SK-N-MC (cell line): ENCODE measurements at places on chromosomes 3 and 15.

DNA sequence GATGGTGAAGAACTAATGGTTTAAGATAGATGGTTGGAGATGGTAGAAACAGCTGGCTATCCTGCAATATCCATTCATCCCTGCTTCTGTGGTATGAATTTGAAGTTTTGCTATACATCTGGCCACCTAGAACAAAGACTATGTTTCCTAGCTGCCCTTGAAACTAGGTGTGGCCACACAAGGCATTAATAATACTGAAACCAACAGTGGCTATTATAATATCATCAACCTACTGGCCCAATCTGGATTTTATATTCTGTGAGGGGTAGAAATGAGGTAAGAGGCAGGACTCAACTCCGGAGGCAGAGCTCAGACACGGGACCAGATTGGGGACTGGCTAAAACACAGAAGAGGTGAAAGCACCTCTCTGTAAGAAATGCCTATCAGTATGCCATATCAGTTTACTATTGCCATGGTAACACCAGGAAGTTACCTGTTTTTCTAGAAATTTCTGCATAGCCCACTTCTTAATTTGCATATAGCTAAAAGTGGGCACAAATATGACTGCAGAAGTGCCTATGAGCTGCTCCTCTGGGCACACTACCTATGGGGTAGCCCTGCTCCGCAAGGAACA lies 8.4 kb downstream of the IFT80 start:
- DNase-seq: no peak

DNA sequence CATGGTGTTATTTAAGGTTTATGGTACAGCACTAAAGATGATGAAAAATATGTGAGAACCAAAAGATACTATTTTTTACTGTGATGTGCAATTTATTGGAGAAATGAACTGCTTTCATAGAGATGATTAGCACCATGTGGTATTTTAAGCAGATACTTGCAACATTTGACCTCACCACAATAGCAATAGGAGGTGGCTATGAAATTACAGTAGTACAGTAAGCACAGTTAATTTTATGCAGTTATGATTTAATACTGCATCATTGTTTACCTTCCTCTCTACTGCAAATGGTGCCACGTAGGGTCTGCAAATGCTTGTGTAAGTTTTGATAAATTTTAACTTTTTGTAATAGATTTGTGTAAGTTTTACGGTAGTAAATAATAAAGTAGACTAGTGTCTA lies 14.0 kb downstream of the PYGO1 start:
- no peak for DNase-seq

DNA sequence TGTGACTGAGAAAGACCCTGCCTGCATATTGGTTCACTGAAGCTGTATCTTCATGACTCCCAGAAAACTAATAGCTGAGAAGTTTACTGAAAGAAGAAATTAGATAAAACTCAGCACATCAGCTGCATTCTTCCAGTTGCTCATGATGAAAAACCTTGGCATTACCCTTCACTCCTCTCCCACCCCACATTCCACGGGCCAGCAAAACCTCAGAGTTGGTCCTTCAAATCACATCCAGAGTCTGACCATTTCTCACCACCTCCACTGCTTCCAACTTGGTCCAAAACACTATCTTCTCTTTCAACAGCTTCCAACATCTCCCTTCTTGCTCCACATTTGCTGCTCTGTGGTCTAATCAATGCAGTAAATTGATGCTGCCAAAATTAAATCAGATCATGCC lies 97.1 kb downstream of the CD47 start:
- no peak for DNase-seq

GRCh38 chr3:159458010-159458409 lies 530.6 kb upstream of the IL12A start:
- no peak for DNase-seq

- no peak for DNase-seq
Measured at GRCh38 chr3:119400466-119400865, 62.9 kb downstream of the TMEM39A start.

- DNase-seq: no peak
Measured at GRCh38 chr15:31265090-31265870, 61.4 kb upstream of the KLF13 start.

GRCh38 chr3:36648241-36649034 lies 115.9 kb downstream of the DCLK3 start:
- DNase-seq: no peak

- no peak for DNase-seq
Measured at GRCh38 chr3:186483611-186484340, 60.4 kb downstream of the CRYGS start.

DNA sequence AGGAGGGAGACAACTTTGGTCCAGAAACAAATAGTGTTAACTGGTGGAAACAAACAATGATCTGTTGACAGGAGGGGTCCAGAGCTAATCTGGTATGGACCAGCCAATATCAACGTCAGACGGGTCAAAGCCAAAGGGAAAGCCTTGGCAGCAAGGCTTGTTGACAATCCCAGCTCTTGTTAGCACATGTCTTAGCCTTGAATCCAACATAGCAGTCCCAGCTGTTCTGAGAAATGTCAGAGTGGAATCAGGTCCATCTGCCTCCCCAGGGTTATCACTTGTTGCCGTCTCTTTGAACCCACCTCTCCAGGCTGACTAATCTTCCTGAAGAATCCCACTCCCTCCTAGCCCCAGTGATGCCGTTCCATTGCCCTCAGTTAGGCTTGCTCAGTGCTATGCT lies 404.6 kb upstream of the MCTP2 start:
- DNase-seq: no peak

DNA sequence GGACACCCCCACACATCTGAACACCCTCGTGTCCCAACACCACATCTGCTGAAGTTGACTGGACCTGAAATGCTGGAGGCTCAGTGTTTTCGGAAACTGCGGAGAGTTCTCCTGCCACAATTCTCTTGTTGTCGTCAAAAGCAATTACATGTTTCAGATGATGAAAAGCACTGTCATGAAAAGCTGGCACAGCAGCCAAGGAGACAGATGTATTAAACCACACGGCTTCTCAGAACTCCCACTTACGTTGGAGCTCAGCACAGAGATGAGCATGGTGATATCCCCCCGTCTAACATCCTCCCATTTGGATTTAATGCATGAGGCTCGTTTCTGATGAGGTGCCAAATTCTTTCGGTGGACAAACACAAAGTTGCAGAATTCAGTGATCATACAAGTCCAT lies 180.1 kb downstream of the RORA start:
- no peak for DNase-seq

GRCh38 chr3:142543307-142543706 lies 35.2 kb downstream of the ATR start:
- DNase-seq: no peak

GRCh38 chr3:123871946-123872345 lies 12.2 kb downstream of the MYLK start:
- no peak for DNase-seq

- no peak for DNase-seq
Measured at GRCh38 chr3:55481744-55482495, 5.2 kb downstream of the WNT5A start.

DNA sequence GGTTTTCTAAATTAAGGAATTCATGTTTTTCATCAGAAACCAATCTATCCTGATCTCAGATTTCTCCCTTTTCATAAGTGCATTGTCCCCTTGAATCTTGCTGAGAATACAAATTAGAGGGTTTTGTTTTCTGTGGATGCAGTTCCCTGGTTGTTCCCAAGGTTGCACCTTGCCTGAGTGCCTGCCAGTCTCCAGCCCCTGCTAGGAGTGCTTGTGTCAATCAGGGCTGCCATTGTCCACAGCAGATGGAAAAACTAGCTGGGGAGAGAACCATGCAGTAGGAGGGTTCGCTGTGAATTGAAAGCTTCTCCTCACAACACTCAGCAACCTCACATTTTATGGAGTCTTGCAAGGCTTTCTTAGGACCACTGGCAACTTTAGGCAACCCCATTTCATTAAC lies 210.8 kb upstream of the CTNNB1 start:
- no peak for DNase-seq

DNA sequence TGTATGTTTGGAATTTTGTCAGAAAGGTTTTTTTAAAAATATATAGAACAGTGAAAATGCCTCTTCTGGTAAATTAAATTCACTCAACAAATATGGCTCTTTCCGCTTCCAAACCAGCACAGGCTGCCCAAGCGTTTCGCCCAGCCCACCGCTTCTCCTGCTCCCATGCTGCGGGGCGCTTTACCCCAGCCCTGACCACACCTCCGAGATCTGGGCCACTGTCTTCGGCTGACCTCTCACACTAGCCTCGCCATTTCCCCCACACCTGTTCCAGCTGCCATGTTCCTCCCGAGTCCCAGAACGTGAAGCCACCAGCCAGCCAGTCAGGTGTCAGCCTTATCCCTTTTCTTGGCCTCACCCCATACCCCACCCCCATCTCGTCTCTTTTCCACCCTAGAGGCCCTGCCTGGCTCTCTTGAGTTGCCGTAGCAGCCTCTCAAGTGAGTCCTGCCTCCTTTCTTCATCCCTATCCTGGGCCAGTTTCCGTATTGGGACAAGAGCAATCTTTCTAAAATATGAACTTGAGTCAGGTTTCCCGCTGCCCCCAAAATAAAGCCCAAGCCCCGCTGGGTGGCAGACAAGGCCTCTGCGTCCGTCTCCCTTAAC lies 46.5 kb downstream of the SLC12A8 start:
- no peak for DNase-seq

GRCh38 chr15:100263031-100263430 lies 78.7 kb downstream of the ADAMTS17 start:
- no peak for DNase-seq

- DNase-seq: no peak
Measured at GRCh38 chr3:144257381-144257780, 285.8 kb downstream of the DIPK2A start.

DNA sequence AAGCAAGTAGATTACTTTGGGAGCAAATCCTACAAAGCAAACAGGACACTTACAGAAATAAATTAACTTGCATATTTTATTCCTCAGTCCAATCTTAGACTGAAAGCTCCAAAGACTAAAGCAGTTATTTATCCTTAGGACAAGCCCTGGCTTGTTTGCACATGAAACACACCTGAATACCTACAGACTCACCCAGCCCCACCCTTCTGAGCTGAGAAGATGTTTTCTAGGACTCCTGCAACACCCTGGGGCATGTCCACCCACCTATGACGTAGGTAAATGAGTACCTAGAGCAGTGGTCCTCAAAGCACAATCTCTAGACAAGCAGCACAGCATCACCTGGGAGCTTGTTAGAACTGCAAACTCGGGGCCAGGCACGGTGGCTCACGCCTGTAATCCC lies 80.8 kb downstream of the ANXA2 start:
- DNase-seq: no peak

- no peak for DNase-seq
Measured at GRCh38 chr3:4355401-4356219, 52.4 kb downstream of the SETMAR start.

- no peak for DNase-seq
Measured at GRCh38 chr3:151044706-151045105, 40.8 kb upstream of the MED12L start.

GRCh38 chr15:62558640-62559380 lies 393.7 kb upstream of the C2CD4B start:
- no peak for DNase-seq

- DNase-seq: no peak
Measured at GRCh38 chr3:67294341-67294740, 296.2 kb downstream of the KBTBD8 start.

- no peak for DNase-seq
Measured at GRCh38 chr3:30620402-30621360, 14.3 kb downstream of the TGFBR2 start.

DNA sequence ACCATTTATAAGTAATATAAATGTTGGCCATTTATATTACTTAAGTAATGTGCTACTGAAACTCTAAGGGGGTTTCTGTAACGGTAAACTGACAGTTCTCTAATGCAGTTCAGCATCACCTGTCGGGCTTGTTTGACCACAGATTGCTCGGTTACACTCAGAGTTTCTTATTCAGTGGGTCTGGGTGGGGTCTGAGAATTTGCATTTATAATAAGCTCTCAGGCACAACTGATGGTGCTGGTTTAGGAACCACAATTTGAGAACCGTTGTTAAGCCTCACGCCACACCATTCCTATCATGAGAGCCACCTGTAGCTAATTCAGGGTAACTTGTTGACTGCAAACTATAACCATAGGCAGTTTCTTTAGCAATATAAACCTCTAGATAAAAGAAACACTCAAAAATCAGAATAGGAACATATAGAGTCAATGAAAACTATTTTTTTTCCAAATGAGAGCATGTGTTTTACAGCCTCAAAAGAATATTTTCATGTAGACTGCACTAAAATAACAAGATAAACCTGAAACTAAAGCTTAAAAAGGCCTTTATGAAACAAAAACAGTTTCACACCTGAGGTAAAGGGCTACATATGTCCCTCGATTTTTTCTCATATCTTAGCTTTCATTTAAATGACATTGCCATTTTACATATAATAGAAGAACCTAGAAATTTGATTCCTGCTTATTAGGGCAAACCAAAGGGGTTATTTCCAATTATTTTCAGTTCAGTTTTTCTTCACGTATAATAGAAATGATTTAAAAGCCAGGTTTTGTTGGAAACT lies 604.8 kb downstream of the UNC13C start:
- no peak for DNase-seq

GRCh38 chr3:45473841-45474240 lies 85.5 kb downstream of the LARS2 start:
- DNase-seq: no peak

DNA sequence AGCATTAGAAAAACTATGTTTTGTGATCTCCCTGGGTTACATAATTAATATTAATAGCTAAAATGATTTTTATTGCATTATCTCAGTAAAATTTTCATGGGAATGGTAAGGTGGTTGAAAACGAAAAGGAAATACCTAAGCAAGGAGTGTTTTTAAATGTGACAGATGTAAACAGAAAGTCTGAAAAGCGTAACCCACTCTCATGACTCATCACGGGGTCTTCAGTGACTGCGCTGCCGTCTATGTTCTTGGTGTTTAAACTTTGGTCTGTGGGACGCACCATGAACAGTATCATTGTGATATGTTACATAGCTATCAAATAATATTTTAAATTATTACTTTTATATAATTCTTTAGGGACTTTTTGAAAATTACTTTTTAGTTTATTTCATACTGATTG lies 19.8 kb downstream of the LRCH3 start:
- no peak for DNase-seq

GRCh38 chr3:5006755-5007202 lies 27.5 kb downstream of the BHLHE40 start:
- no peak for DNase-seq
